ENCODE measurements at places on chromosomes 6 and 20. TPM values are rescaled to one million over a fixed set of nuclear protein-coding genes. Genes with fewer than 3 reads are reported as not detected.

Gene SSR1
- total RNA-seq: 49.6 TPM

Gene STXBP5
- 21.0 TPM for total RNA-seq

Gene BMP6
- total RNA-seq: not detected

Gene SLCO4A1
- total RNA-seq: 2.5 TPM

Gene SLC17A5
- total RNA-seq: 5.3 TPM

Gene TRIM15
- total RNA-seq: not detected

Gene UBE3D
- total RNA-seq: 4.1 TPM
